ENCODE measurements at places on chromosomes 5 and 9.

DNA sequence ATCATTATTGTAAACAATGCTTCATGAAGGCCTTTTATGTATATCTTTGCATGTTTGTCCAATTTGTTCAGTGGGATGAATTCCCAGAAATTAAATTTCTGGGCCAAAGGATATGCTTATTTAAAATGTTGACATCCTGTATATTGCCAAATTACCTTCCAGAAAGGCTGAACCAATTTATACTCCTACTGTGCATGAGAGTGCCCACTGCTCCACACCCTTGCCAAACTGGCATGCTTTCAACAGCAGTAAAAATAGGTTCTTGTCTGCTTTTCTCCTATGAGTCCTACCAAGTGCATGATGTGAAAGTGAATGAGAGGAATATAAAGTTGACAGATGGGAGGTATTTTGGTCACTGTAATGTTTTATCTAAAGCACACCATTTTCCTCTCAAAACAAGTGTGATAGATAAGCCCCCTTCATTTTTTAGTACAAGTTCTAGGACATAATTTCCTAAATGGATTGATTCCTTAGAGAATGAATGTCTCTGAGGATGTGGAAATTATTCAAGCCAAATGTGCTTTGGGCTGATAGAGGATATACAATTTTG lies 70.5 kb upstream of the ERBIN start:
- no peak for DNase-seq

GRCh38 chr5:61352612-61353156 lies 20.6 kb downstream of the ZSWIM6 start:
- no peak for DNase-seq

GRCh38 chr5:18394443-18394804 lies 760.2 kb downstream of the TAF11L14 start:
- no peak for DNase-seq

DNA sequence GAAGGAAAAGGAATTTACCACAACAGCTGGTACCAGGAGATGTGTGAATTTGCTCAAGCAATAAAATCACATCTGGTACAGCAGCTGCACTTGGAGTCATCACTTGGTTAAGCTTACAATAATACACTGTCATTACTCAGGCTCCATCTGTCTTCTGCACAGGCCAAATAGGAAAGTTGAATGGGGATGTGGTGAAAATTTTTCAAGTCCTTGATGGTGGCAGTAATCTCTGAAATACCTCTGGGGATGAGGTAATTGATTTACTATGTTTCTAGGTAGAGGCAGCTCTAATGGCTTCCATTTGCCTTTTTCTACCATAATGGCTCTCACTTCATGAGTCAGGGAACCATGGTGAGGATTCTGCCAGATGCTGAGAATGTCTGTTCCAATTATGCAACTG lies 206.8 kb upstream of the ATP10B start:
- DNase-seq: no peak

DNA sequence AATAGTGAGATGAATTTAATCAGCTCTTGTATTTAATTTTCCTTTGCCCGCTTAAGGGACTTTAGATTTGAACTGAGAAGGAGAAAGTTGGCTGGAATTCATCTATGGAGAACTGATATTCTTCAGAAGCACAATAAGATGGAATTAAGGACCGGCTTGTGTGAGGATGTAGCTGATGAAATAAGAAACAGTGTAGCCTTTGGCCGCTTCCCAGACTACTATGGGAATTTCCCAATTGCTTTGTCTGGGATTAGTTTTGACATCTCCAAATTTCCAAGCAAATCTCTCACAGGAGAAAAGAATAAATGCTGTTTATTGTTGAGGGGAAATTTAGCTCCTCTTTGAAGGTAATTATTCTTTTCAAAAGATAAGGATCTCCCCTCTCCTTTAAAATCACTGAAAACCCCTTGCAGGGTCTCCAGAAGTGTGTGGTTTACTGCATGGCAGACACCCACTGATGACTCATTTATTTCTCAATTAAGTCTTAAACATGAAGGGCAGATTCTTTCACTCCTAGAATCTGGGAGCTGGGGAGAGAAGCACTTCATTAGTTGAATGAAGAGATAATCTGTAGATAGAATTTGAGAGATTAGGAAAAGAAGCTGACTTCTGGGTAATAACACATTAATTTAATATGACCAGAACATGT lies 606.5 kb upstream of the ADAMTS16 start:
- DNase-seq: no peak

GRCh38 chr5:142403583-142403982 lies 78.8 kb upstream of the SPRY4 start:
- DNase-seq: no peak

Data from SK-N-MC (cell line).